Hematopoietic multipotent progenitor cell (in vitro differentiated cells): ENCODE measurements at places on chromosomes 13 and 19.

DNA sequence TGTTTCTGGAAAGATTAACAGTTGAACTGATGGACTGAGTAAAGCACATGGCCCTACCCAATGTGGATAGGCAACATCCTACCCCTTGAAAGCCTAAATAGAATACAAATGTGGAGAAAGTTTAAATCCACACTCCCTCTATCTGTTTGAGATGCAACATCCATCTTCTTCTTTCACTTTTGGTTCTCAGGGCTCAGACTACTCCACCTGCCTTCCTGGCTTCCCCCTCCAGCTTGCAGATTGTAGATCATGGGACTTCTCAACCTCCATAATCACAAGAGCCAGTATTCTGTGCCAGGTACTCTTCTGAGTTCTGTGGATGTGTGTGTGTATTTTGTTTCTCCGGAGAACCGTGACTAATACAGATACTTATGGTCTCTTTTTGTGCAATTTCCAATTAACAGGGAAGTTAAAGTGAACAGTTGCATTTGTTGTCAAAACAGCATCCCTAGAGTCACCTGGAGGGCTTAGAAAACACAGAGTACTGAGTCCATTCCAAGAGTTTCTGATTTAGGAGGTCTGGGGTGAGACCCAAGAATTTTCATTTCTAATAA is 590.3 kb upstream of the MIR17HG start:
- no peak for DNase-seq

- no peak for DNase-seq
Measured at GRCh38 chr19:28874742-28875141, 338.2 kb downstream of the UQCRFS1 start.

- peak; percentile 18 for DNase-seq
Measured at GRCh38 chr19:50418176-50419021, at the start of gene SPIB. Gene SPIB, plus strand, starts transcription at chr19:50418938. Its CDS starts 25 bp downstream, at chr19:50418963.

DNA sequence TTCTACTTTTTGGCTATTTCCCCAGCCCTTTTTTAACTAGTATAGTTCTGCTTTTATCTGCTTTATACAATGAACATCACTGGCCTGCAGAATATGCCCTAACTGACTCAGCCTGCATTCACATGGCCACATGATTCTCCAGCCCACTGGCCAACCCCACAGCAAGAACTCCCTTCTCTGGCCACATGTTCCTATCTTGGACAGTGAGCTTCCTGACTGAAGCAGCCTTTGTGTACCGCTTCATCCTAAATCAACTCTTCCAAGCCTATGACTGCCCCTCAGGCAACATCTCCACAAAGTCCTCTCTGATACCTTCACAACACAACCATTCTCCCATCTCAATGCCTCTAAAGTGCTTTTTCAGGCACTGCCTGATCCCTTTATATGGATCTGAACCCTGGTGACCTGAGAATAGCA is 214.1 kb downstream of the COL4A1 start:
- DNase-seq, result no peak

- DNase-seq, result no peak
Measured at GRCh38 chr19:33693678-33694077, 71.9 kb downstream of the CHST8 start.

DNA sequence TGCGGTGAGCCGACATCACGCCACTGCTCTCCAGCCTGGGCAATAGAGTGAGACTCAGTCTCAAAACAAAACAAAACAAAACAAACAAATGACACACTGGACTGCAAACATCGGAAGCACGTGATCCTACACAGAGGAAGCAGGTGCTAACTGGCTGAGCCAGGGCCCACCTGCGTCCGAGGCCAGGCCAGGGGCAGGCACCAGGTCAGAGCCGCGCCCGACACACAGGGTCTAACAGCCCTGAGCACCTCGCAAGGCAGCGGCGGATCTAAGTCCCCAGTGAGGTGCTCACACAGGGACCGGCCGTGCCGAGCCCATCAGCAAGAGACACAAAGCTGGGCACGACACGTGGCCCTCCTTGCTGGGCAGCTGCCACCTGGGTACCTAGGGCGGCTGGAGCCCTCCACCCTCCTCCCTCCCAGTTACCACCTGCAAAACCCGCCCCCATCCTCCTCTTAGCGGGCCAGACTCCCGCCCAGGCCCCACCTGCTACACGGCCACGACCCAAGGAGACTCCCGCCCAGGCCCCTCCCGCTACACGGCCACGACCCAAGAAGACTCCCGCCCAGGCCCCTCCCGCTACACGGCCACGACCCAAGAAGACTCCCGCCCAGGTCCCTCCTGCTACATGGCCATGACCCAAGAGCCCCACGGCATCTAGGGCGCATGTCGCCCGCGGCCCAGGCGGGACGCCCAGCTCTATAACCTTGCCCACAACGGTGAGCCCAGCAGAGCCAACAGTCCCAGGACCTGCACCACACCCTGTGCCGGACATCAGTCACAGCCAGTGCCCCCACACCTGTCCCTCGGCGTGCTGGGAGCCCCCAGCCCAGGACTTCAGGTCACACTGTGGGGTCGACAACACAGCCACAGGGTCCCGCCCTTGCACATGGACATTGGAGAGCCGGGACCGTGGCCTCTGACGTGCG is 15.6 kb downstream of the AP3D1 start:
- no peak for DNase-seq

GRCh38 chr19:17455308-17456123 is 5.2 kb downstream of the NXNL1 start:
- DNase-seq, result no peak

- DNase-seq, result no peak
Measured at GRCh38 chr13:78607409-78608251, 4.3 kb upstream of the POU4F1 start.

DNA sequence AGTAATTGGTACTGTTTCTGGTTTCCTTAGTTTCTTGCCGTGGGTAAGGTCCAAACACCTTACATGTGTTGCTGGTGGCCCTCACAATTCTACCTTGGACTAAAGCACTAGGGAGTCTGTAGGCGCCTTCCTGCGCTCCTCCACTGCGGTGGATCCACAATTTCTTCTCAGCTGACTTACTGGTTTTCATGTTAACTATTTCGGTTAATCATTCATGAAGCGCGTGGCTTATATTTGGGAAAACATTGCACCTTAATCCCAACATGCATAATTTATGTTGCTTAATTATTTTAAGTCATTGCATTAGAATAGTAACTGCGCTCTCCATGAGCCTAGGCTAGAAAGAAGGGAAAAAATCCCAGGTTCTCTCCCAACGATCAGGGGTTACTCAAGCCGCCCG is 37.7 kb downstream of the ARHGEF7 start:
- no peak for DNase-seq

GRCh38 chr19:38691938-38692457 is 44.5 kb downstream of the ACTN4 start:
- DNase-seq, result no peak

GRCh38 chr19:52115526-52116053 is 20.0 kb upstream of the ZNF841 start:
- no peak for DNase-seq

DNA sequence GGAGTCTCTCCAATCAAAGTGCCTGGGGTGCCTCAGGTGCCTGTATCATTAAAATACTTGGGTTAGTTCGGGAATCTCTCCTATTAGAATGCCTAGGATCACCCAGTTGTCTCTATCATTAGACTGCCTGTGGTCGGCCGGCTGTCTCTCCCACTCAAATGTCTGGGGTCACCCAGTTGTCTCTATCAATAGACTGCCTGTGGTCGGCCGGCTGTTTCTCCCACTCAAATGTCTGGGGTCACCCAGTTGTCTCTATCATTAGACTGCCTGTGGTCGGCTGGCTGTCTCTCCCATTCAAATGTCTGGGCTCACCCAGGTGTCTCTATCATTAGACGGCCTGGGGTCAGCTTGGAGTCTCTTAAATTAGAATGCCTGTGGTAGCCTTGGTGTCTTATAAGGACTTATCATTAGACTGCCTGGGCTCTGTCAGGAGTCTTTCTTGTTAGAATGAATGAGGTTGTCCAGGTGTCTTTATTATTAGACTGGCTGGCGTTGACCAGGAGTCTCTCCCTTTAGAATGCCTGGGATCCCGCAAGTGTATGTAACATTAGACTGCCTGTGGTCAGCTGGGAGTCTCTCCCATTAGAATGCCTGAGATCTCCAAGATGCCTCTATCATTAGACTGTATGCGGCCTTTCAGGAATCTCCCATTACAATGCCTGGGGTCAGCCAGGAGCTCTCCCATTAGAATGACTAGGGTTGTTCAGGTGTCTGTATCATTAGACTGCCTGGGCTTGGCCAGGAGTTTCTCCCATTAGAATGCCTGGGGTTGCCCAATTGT is 1555.5 kb downstream of the UQCRFS1 start:
- no peak for DNase-seq

DNA sequence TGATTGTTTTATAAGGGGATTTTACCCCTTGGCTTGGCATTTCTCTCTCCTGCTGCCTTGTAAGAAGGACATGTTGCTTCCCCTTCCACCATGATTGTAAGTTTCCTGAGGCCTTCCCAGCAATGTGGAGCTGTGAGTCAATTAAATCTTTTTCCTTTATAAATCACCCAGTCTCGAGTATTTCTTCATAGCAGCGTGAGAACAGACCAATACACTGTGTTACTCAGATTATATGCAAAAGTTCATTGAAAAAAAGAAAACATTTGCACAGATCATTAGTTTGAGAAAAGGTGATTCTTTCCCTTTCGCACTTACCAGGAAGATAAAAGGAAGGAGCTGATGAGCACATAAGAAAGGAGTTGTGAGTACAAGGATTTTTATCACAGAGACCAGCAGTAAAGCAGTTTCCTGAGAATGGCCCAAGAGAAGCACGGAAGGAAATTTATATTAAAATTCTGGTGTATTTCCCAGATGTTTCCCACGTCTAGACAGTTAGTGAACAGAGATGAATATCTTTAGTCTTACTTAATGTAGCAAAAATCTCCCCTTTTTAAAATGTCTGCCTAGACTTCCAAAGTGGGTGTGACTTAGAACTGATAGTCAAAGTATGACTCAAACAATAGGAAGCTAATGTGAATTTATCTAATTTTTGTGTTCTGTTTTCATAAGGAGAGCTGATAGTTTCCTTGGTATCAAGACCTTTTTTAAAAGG is 431.8 kb upstream of the SGCG start:
- no peak for DNase-seq

DNA sequence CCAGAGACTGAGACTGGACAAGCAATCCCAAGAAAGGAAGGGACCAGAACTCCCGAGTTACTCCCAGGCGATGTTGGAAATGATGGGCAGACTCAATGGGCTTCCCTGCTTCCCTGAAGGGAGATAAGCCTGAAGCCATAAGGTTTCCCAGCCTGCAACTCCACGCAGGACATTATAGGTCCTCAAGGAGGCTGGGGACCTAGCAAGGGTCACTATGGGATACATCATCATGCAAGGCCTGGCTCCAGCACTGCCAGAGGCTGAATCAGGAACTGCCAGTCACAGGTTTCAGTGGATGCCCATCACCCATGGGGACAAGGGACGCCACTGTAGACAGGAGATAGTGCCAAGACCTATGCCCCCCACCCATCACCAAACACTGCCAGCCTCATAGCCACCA is 338.7 kb downstream of the IRS2 start:
- DNase-seq, result no peak

DNA sequence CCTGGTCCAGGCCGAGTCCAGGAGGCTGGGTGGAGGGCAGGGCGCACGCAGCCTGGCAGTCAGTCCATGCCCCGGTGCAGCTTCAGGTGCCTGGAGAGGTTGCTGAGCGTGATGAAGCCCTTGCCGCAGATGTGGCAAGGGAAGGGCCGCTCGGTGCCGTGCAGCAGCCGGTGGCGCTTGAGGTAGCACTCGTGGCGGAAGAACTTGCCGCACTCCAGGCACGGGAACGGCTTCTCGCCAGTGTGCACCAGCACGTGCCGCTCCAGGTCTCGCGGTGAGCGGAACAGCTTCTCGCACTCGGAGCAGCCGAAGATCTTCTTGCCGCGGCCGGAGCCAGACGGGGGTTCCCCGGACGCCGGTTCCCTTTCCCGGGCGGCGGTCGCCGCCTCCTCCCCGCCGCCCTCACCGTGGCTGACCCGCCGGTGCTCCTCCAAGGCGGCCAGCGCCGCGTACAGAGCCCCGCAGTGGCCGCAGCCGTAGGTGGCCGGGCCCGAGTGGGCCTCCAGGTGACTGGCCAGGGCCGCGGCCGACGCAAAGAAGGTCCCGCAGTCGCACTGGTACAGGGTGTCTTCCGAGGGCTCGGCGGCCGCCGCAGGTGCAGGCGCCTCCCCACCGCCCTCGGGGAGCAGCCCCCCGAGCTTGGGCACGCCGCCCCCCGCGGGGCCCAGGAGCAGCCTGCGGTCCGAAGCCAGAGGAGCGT is 6.8 kb downstream of the FIZ1 start:
- DNase-seq, result no peak

DNA sequence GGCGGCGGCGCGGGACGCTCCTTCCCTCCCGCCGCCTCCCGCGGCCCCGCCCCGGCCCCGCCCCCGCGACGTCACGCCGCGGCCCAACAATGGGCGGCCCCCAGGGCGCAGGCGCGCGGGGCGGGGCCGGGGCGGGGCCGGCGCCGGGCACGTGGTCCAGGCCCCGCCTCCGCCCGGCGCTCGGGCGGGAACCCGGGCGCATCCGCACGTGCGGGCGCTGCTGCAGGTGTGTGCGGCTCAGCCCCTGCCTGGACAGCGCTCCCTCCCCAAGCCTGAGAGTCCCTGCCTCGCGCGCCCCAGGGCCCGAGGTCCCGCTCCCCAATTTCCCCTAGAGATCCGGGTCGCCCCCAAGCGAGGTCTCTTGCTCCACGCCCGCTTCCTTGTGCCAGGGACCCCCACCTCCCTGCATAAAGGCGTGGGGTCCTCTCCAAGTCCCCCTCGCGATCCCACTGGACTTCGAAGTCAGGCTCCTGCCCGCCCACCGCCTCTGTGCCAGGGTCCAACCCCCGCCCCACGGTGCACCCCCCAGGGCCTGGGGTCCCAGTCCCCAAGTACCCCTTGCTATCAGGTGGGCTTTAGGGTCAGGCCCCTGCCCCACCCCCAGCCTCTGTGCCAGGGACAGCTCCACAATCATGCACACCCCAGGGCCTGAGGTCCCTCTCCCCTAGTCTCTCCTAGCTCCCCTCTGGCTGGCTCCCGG is at the start of gene MEX3D:
Gene MEX3D (minus strand): TSS at position 6 of the 700 bp plus-strand sequence. CDS start 267 bp downstream, outside the sequence.
- peak; percentile 84 for DNase-seq

DNA sequence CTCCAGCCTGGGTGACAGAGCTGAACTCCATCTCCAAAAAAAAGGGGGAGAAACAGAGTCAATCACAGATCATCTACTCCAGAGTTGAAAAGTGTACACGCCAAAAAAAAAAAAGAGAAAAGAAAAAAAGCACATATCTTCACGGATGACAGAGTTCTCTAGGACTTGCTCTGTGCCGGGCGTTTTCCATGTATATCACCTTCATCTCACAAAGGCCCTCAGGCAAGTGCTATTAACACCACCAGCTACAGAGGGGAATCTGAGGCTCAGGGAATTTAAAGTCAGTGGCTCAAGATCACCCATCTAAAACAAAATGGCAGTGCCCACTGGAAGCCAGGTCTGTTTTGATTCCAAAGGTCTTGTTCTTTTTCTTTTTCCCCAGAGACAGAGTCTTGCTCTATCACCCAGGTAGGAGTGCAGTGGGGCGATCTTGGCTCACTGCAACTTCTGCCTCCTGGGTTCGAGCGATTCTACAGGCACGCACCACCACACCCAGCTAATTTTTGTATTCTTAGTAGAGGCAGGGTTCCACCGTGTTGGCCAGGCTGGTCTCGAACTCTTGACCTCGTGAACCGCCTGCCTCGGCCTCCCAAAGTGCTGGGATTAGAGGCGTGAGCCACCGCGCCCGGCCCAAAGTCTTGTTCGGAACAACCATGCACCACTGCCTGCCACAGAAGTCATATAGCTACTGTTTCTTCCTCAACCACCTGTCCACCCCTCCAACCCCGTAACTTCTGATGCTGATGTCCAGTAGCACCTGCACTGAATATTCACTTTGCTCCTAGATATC is 42.2 kb downstream of the SAE1 start:
- no peak for DNase-seq
